NCI-H1436 treated with DMSO at 0.1 percent for 48 hours (cell line): ENCODE measurements at places on chromosomes 7 and 10.
A peak's percentile ranks its signal among the peaks of the same experiment; 100 is the strongest.

GRCh38 chr7:32218741-32219288 lies 148.6 kb upstream of the PDE1C start:
- no peak for DNase-seq

DNA sequence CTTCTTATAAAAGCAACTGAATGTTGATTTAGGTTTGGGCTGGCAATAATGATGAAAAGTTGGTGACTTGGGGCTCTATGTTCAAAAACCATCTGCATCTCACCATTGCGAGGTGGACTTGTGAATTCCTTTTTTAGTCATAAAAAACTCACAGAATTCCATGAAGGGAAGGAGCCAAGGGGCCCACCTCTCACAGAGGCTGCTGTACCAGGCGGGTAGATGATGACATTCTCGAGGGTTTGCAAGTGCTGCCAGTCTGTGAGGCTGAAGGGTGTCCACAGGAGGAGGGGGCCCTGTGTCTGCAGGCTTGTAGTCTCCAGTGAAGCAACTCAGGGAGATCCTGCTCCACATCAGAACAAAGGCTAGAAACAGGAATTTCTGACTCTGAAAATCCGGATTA lies 195.5 kb upstream of the ZNF32 start:
- no peak for DNase-seq

DNA sequence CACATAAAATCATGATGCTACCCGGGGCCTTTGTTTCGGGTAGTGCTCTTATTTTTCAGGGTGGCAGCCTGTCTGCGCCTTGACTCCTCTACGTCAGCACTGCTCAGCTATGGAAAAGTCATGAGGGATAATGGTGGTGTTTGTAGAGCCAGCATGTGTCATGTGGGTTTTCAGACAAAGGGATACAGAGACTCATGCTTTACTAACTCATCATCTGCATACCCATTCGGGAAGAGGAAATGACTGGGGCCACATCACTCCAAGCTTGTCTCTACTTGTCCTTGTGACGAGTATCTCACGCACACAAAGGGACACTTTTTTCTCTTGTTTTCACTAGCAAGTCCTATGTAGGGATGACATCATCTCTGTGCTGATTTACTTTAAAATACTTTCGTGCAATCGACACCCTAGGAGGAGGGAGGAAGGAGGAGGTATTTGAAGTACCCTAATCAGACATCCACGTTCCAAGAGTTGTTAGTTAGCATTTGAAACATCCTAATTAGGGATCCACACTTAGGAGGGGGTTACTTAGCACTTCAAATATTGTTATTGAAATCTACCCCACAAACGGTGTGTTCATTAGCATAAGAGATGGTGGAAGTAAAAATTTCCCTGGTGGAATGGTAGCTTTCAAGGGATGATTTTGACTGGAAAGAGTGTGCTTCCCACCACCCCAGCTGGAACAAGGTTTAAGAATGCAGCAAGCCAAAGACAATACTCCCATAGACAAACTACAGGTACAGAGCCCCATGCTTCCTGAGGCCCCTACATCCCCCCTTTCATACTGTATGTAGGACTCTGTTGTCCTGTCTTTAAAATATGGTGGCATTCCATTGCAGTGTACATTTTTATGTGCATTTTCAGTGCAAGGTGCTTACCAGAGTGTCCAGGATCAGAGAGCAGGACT lies 52.0 kb downstream of the THNSL1 start:
- peak; percentile 63 for DNase-seq

- DNase-seq: no peak
These were observed 36.2 kb downstream of the PRSS2 start for GRCh38 chr7:142806957-142807356.

- DNase-seq: no peak
These were observed 83.4 kb upstream of the PPP1R9A start for GRCh38 chr7:94823947-94824346.

DNA sequence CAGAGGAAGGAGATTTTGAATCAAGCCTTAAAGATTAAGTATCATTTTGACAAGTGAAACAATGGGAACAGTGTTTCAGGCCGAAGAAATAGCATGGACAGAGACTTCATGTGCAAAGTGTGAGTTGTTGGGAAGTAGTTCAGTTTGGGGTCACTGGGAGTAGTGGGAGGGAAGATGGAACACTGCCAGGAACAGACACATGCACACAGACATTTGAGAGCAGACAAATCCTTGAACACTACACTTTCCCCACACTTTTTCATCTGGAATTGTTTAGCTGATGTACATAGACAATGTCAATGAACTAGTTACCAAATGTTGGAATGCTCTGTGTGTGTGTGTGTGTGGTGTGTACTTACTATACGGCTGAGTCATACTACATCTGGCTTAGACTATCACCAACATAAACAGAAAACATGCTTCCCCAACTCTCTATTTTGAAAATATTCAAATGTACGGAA lies 52.4 kb upstream of the LRRC17 start:
- no peak for DNase-seq

DNA sequence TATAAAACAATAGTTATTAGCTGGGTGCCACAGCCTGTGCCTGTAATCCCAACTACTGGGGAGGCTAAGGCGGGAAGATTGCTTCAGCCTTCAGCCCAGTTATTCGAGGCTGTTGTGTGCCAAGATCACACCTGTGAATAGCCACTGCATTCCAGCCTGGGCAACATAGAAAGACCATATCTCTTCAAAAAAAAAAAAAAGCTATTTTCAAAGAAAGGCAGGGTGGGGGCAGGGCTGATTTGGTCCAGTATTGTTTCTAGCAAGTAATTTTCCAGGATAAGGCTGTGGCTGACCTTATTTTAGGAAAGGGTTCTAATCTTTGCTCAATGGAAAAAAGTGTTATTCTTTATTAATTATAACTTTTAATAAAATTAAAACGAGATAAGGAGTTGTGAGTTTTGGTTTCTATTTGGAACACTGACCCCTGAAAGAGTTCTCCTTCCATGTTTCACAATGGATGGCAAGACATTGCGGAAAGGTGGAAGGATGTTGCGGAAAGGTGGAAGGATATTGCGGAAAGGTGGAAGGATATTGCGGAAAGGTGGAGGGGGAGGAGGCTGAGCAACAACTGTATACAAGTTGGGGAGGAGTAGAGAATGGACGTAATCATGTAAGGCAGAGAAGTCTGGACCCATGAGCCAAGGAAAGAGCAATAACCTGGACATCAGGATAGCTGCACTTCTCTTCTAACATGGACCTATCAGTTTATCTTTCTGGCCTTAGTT lies 1.5 kb upstream of the C1GALT1 start:
- no peak for DNase-seq

DNA sequence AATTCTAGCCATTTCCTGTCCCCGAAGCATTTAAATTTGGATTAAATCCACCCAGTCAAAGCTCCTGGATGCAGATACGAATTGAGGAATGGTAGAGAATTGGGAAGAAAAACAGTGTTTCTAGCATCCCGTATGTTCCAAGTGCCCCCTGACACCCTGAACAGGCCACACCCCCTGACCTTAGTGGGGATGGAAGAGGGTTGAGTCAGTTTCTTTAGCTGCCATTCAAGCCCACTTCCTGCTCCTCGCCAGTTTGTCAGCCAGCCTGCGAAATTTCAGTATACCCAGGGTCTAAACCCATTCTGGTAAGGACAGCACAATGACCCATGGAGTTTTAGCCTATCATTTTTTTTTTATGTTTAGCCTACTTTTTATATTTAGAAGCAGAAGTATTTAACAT lies 101.1 kb downstream of the PKD1L1 start:
- DNase-seq: no peak

DNA sequence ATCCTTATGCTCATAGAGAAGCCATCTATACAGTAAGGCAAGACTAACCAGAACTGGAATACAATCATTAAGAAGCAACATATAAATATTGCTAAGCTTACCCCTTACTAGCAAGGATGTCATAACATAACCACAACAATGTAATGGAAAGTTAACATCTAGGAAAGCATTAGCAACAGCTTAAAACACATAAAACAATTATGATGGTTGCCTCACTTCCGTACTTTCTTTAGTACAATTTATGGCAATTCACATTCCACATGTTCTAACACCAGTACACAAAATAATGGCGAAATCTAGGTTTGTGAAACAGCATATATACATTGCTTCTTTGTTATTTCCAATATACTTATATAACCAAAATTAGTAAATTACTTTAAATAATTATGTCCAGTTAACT lies 195.0 kb downstream of the AHR start:
- no peak for DNase-seq

GRCh38 chr10:17562614-17563013 lies 54.6 kb downstream of the HACD1 start:
- no peak for DNase-seq

DNA sequence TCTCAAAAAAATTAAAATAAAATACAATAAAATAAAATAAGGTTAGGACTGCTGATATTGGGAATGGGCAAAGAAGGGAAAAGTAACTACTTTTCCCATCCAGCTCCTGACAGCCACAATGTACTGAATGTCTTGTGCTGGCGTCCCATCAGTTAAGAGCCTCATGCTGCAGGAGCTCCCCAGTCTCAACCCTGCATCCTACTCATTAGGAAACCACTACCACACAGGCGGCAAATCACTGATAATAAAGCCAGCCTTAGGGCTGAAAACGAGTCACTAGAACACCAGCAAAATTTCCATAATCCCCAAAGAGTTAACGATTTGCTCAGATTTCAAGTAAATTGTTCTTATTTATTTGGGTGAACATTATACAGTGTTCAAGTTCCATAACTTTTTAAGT lies 4.3 kb downstream of the YWHAG start:
- no peak for DNase-seq

DNA sequence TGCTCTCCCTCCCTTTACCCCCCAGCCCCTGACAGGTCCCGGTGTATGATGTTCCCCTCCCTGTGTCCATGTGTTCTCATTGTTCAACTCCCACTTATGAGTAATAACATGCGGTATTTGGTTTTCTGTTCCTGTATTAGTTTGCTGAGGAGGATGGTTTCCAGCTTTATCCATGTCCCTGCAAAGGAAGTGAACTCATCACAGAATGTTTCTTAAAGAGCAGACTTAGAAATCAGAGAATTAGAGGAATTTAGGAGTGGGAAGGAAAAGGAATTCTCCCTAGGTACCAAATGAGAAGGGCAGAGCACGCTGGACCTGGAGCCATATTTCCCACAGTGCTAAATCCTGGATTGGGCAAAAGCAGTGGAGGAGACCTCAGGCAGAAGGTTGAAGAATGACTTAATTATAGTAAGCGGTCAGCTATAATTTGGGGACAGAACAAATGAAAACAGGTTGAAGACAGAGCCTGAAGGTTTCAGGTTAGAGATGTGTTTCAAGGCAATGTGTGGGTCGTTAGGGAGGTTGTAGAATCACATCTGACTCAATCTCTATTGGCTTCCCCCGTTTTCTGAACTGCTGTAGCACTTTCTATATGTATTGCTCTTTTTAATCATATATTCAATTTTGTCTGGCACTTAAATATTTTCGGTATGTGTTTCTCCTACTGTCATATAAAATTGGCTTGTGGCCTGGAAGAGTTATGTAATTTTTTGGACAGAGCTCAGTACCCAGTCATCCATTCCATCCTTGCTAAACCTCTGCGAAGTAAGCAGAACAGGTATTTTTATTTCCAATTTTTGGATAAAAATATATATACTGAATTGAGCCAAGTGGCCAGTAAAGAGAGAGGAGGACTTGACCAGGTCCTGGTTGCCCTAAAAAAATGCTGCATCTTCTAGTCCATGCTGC lies 210.5 kb upstream of the KLF6 start:
- no peak for DNase-seq

DNA sequence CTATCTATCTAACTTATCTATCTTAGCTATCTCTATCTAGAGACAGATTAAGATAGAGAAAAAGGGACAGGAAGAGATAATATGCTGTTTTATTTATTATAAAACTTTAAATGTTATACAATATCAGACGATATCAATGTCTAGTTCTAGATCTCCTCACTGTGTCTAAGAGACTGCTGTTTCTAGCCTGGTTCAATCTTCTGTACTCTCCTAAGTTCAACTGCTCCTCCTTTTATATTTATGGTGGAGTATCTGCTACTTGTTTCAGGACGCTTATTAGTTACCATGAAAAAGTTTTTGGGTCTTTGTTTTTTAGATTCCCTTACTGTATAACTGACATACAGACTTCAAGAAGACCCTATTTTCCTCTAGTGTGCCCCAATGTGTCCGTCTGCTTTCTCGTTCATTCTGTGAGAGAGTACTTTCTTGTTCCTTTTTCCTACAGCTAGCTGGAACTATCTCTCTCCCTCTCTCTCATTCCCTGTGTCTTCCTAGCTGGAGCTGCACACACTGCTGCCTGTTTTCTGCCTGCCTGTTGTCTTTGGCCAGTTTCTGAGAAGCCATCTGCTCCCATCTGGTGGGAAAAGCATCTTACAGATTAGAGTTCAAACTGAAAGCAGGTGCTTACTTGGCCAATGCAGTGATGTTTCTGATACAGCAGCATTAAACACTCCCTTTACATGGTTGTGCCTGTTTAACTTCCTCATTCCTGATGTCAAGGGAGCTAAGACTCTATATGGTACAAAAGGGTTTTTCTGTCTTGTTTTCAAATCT lies 49.4 kb upstream of the ARL4A start:
- DNase-seq: no peak

DNA sequence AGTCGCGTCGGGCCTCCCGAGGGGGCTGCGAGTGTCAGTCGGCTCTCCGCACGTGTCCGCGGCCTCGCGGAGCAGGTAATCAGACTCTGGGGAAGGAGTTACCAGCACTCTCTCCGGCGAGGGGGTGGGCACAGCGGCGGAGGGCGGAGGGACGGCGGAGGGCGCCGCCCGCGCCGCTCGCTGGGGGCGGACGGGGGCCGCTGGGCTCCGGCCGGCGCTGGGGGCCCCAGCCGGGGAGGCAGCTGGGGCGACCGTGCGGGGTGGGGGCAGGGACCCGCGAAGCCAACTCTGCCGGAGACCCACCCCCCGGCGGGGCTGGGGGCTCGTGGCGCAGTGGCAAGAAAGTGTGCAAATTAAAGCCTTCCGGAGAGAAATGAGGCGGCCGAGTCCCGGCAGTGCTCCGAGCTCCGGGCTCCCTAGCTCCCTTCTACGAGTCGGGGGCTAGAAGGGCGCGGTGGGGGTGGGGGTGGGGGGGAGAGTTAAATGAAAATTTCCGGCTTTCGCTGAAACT lies at the start of gene CDK6:
Gene CDK6 (minus strand): TSS at position 85 of the 511 bp plus-strand sequence. CDS start 3,250 bp downstream, outside the sequence.
- no peak for DNase-seq

DNA sequence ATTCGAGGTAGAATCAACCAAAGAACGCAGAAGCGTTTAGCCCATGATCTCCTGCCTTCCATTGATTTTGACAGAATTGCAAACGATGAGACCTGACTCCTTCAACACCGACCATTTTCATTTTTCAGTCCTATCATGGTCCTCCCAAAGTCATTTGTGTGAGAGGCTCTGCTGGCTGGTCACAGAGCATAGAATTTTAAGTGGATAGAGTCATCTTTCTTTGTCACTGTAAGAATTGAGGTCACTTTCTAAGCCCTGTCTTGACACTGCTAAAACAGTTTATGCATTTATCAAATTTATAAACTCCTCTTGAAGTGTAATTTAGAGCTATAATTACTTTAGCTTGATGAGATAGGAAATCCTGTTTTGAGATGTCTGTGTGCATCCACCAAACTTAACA lies 72.0 kb downstream of the UBE3C start:
- DNase-seq: no peak

- DNase-seq: no peak
These were observed 25.3 kb downstream of the CCDC7 start for GRCh38 chr10:32471232-32471631.
